ENCODE measurements at places on chromosomes 6 and 20.
A peak's percentile ranks its signal among the peaks of the same experiment; 100 is the strongest.

DNA sequence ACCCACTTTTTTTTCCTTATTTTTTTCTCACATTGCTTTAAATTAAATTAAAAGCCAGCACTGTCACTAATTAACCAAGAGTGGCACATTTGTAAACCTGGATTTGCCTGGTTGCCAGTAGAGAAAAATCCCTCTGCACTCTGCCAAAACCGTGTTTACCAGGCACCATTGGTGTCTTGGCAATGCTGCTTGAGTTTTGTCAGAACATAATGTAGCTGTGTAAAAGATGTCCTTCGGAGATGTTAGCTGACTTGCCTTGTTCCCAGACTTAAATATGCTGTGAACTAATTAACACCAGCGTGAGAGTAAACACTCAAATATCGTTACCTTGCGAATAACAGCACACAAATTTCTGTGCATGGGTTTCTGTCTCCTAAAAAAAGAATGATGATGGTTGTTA, 694.9 kb upstream of the ID4 start:
- no peak for DNase-seq

DNA sequence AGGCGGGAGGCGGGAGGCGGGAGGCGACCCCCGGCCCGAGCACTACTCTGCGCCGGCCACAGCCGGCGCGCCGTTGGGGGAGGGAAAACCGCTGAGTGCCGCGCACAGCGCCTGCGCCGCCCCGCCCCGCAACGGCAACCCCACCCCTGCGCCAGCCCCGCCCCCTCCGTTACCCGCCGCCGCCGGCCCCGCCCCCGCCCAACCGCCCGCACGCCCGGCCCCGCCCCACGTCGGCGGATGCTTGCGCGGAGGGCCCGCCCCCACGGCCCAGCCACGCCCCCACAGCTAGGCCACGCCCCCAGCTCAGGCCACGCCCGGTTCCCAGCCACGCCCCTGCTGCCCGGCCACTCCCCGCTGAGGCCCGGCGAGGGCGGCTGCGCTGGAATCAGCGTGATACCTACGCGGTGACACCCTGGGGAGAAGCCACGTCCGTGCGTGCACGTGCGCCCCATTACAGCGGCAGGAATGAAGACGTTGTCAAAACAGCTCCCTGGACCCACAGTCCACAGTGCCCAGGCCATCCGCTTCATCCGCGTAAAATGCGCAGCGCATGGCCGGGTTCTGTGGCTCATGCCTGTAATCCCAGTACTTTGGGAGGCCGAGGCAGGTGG, at the start of gene TCFL5:
Gene TCFL5, minus strand, starts transcription at position 97 of the 611 bp plus-strand sequence. CDS start 152 bp downstream, outside the sequence.
- DNase-seq: peak; percentile 85

DNA sequence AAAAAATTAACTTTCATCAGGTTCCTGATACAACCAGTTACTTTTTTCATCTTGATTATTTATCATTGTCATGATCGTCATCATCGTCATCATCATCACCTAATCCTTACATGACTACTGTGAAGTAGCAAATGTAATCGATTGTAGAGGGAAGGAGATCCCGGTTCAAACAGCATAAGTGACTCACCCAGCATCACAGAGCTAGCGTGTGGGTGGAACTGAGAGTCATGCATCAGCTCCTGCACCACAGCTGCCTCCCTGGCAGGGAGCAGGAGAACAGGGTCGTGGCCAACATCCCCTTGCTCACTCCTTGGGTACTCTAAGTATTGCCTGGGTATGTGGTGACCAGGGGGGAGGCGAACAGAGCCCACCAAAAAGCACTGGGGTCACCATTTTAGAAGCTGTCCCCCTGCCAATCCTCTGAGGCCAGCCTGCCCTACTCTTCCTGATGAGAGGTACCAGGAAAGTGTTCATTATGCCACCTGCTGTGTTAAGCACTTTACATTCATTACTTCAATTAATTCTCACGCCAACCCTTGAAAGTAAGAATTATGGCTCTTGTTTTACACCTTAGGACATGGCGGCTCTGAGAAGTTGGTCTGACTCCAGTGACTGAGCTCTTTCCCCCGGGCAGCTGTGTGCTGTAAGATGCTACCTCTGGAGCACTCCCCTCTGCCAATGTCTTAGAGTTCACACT, 425.2 kb downstream of the CD83 start:
- no peak for DNase-seq

DNA sequence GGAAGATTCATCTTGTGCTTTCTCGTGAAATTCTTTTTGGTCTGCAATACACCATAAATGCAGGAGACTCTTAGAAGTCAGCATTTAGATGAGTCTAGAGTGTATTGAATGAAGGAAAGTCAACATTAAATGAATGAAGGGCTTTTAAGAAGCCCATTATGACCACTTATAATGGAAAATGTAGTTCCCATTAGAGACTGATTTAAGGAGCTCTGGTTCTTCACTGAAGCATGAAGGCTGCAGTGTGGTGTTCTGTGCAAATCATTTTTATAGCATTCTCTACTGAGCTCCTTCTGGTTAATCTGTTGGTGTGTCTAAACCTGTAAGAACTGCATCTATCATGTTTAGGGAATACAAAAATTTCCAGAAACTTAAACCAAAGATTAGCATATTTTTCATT, 19.7 kb downstream of the NCOA7 start:
- DNase-seq: no peak

DNA sequence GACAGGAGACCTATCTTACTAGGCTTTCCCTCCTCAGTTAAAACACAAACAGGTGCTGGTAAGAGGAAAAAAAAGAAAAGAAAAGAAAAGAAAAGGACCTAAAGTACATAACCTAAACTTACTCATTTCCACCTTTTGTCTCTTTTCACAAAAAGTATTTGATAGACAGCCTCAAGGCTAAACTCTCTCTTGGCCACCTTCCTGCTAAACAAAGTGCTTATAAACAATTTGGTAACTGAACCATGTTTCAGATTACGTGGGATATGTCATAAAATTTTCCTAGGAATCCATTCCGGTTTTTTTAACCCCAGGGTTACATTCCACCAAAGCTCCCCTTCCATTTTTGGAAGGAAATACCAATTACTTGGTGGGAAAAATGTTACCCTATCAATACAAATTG, 109.0 kb downstream of the PRND start:
- DNase-seq: no peak

- no peak for DNase-seq
Observed at GRCh38 chr6:141736104-141736503, 396.6 kb upstream of the GJE1 start.

GRCh38 chr20:48706116-48706656, 121.6 kb downstream of the PREX1 start:
- DNase-seq: no peak

DNA sequence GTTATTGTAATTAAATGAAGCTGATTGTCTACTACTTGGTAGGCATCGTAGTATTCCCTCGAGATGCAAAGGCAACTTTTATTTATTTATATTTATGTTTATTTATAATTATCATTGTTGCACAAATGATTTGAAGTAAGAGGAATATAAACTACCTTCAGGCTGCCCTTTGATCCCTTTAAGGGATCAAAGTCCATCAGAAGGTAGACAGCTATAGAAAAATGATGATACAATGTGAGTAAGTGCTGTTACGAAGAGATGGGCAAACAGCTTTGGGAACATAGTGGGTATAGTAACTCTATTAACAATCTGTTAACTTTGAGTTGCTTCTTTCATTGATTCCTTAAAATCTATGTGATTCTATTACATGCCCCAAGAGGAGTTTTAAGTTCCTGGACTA, 512.8 kb upstream of the CITED2 start:
- no peak for DNase-seq

- no peak for DNase-seq
Observed at GRCh38 chr20:58133020-58133808, 95.2 kb downstream of the ANKRD60 start.

GRCh38 chr6:10528158-10528981, 7.2 kb downstream of the GCNT2 start:
- peak; percentile 73 for DNase-seq

- DNase-seq: peak; percentile 29
Observed at GRCh38 chr6:53464927-53465460, 79.9 kb downstream of the GCLC start.

- peak; percentile 54 for DNase-seq
Observed at GRCh38 chr6:1436334-1437306, 47.2 kb downstream of the FOXF2 start.

- DNase-seq: no peak
Observed at GRCh38 chr6:152167641-152168603, 360.4 kb downstream of the ESR1 start.

- no peak for DNase-seq
Observed at GRCh38 chr6:147689398-147689797, 180.9 kb downstream of the SAMD5 start.

DNA sequence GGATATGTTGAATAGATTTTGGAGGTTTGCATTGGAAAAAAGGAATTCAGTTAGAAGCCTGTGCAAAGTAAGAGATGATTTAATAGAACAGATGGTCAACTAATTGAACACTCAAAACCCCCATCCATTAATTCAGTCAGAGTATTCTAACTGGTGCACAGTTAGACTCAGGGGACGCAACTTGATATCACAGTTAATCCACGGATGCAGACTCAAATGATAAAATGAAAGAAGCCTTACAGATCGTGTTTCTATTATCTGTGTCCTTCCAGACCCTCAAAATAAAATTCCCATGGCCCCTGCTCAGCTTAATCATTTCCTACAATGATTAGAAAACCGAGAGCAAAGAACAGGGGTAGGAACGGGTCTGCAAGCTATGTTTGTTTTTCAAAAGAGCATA, 45.4 kb upstream of the DTNBP1 start:
- DNase-seq: no peak

DNA sequence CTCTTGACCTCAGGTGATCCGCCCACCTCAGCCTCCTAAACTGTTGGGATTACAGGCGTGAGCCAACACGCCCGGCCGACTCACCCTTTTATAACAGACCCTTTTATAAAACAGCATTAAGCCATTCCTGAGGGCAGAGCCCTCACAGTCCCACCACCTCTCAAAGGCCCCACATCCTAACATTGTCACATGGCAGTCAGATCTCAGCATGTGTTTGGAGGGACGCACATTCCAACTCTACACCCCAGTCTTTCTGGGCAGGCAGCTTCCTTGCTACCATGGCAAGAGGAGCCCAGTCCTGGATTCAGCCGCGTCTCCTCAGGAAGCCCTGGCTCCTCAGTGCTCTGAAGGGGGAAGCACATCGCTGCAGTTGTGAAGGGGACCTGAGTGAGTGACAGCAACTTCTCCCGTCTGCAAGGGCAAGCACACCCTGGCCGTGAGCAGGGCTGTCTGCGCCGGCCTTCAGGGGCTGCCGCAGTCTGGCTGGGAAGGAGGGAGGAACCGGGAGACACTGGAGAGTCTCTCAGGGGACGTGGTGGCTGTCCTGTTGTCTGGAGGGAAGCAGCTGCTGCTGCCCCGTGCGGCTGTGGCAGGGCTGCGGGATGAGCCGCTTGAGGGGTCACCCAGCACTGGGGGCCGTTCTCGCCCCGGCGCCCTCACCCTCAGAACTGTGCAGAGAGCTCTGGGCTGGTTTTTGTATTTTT, 15.9 kb downstream of the OSBPL2 start:
- no peak for DNase-seq

GRCh38 chr6:168560126-168560525, 119.1 kb downstream of the SMOC2 start:
- no peak for DNase-seq

GRCh38 chr6:75429061-75429703, 64.4 kb downstream of the FILIP1 start:
- no peak for DNase-seq

GRCh38 chr6:159512104-159512503, 180.9 kb downstream of the SOD2 start:
- no peak for DNase-seq

DNA sequence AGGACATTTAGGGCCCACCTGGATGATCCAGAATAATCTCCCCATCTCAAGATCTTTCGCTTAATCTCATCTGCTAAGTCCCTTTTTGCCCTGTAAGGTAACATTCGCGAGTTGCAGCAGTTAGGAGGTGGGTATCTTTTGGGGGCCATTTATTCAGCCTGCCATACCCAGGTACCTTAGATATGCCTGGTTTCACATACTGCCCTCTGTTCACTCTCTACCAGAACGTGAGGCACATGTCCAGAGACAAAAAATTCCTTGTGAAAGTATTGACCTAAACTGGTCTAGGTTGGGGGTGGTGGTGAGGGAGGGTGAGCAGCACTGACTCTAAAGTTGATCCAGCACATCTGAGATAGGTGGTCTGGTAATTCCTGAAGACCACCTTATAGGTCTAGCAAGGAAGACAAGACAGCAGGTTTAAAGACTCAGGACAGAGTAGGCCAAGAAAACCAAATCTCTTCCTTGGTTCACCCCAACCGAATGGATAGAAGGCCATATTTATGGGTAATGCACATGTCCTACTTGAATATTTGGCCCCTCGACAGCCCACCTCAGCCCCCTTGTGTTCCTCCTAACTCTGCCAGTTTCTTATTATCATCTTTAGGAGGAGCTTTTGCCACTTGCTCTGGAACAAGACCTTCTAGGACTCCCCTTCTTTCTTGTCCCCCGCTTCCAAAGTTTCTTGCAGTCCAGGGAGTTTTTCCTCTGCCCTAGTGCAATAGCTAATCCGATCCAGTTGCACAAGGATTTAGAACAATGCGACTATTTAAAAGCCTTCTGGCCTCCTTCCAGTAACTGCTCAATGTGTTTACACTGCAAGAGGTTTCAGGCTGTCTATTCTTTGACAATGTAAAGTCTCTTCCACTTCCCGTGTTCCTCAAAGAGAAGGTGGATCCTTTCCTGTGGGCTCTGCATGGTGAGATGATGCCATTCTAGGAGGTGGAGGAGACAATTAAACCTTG, 213.0 kb upstream of the LAMP5 start:
- DNase-seq: no peak

- DNase-seq: peak; percentile 66
Observed at GRCh38 chr6:132819405-132820161, 5.2 kb downstream of the RPS12 start.
